ENCODE measurements at places on chromosomes 16 and 17. TPM values are rescaled to one million over a fixed set of nuclear protein-coding genes. Genes with fewer than 3 reads are reported as not detected.

The GALR2 gene
- 0.06 TPM for total RNA-seq

The AOC2 gene
- 0.86 TPM for total RNA-seq

The SCN4A gene
- total RNA-seq = 12.4 TPM

The CUEDC1 gene
- 14.4 TPM for total RNA-seq

The ZNF688 gene
- total RNA-seq = 4.2 TPM

GRCh38 chr17:48198950-48199541 is 91.5 kb downstream of the SNX11 start:
- no peak overlapping the region for H3K27ac ChIP-seq
- H3K27me3 ChIP-seq = no peaks in the 10 kb centered on the region
- no peak overlapping the region for H3K4me3 ChIP-seq
- no peak for DNase-seq
- no peaks in the 10 kb centered on the region for H3K36me3 ChIP-seq

- no peak overlapping the region for H3K27ac ChIP-seq
- no peaks in the 10 kb centered on the region for H3K4me1 ChIP-seq
- H3K36me3 ChIP-seq = no peaks in the 10 kb centered on the region
Measured at GRCh38 chr17:27816946-27817345, 16.6 kb upstream of the NOS2 start.

DNA sequence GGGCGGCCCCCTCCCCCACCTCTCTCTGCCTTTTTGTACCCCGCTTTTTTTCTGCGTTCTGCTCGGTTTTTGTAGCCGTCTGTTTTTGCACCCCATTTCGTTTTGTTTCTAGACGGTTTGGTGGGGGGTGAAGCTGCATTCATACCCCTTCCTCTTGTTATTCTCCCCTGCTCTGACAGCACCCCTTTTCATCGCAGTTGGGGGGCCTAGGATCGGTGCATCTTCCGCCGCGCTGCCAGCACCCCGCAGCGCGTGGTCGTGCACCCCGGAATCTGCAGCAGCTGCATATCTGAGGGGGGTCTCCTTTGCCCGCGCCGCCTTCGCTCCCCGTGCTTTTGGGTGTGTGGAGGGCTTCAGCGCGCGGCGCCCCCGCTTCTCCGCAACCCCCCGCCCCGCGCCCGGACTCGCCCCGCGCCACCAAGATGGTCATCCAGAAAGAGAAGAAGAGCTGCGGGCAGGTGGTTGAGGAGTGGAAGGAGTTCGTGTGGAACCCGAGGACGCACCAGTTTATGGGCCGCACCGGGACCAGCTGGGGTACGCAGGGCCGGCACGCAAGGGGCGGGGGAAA is 455 bp downstream of the ATP1B2 start:
- H3K27me3 ChIP-seq = peaks cover 7% of the 10 kb centered on the region
- H3K36me3 ChIP-seq = no peaks in the 10 kb centered on the region
- no peaks in the 10 kb centered on the region for H3K4me1 ChIP-seq
- DNase-seq = no peak
- H3K4me3 ChIP-seq = peak overlapping the region; percentile 41
- no peak overlapping the region for H3K27ac ChIP-seq

- peaks cover 33% of the 10 kb centered on the region for H3K27me3 ChIP-seq
- DNase-seq = no peak
- H3K27ac ChIP-seq = no peak overlapping the region
- H3K4me3 ChIP-seq = no peak overlapping the region
Measured at GRCh38 chr17:76925441-76925891, 57.3 kb downstream of the MGAT5B start.

DNA sequence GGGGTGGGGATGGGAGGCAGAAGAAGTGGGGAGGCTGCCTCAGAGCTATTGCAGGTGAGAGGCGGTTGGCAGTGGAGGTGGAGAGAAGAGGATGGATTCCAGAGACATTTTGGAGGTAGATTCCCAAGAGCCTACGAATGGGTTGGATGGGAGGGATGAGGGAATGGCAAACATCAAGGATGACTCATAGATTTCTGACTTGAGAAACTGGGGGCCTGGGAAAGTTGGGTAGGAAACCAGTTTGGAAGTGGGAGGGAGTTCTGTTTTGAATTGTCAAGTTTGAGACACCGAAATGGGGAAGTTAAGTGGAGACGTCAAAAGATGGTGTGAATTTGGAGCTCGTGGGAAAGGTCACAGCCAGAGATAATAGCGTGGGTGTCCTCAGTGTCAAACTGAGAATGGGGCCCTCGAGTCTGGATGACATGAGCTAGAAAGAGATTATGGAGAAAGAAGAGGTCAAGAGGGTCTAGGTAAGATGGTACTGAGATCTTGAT is 6.2 kb upstream of the CYLD start:
- H3K36me3 ChIP-seq = no peaks in the 10 kb centered on the region
- H3K4me3 ChIP-seq = no peak overlapping the region

DNA sequence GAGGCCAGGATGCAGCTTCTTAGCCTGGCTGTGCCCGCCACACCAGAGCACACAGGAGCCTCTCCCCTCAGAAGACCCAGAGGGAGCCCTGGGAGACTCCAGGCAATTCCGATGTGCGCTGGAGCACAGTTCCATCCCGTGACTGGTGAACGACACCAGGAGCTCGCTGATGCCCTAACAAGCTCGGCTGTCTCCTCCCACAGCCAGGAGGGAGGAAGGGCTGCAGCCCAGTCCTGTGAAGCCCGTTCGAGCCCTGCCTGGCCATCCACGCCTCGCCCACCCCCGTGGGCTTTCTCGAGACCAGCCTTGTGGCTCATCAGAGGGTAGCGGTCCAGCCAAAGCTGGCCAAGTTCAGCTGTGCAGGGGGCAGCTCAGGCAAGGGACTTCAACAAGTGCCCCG is 21.8 kb upstream of the RASD1 start:
- no peaks in the 10 kb centered on the region for H3K36me3 ChIP-seq
- no peak overlapping the region for H3K27ac ChIP-seq
- no peak for DNase-seq
- no peaks in the 10 kb centered on the region for H3K27me3 ChIP-seq
- H3K4me1 ChIP-seq = peaks cover 42% of the 10 kb centered on the region

- H3K4me1 ChIP-seq = peaks cover 2% of the 10 kb centered on the region
- no peaks in the 10 kb centered on the region for H3K36me3 ChIP-seq
- no peaks in the 10 kb centered on the region for H3K27me3 ChIP-seq
- no peak overlapping the region for H3K4me3 ChIP-seq
Measured at GRCh38 chr17:68172461-68172954, 75.3 kb upstream of the AMZ2 start.

DNA sequence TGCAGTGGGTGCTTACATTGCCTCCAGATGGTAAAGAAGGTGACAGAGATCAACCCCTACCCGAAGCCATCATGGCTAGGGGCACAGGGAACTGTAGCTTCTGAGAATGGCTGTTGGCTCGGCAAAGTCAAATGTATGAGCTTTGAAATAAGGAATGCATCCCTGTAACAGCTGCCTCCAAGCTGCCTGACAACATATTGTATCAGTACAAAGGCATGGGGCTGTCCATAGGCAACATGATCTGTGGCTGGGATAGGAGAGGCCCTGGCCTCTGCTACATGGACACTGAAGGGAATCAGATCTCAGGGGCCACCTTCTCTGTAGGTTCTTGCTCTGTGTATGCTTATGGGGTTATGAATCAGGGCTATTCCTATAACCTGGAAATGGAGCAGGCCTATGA is 119.2 kb upstream of the NETO2 start:
- no peaks in the 10 kb centered on the region for H3K27me3 ChIP-seq
- DNase-seq = peak; percentile 27

DNA sequence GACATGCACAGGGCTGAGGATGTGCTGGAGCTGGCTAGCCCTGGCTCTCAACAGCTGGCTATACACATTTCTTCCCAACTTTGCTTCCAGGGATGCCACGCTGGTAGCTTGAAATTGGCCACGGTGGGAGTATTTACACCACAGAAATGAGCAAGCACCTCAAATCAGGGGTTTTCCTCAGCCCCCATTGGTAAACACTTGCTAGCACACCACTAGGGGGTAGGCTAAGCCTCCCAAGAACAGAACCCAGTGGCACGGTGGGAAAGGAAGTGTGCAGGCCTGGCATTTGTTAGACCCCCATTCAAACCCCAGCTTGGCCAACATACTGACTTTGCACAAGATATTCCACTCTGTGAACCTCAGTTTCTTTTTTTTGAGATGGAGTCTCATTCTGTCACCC is 12.9 kb downstream of the DRC3 start:
- H3K36me3 ChIP-seq = no peaks in the 10 kb centered on the region
- peaks cover 30% of the 10 kb centered on the region for H3K4me1 ChIP-seq
- no peak overlapping the region for H3K4me3 ChIP-seq
- peaks cover 6% of the 10 kb centered on the region for H3K27me3 ChIP-seq

- no peak for DNase-seq
- H3K27ac ChIP-seq = no peak within 1 kb of the TSS
- H3K4me3 ChIP-seq = peak within 1 kb of the TSS; percentile 31
- no peaks in the 10 kb centered on the region for H3K36me3 ChIP-seq
- H3K27me3 ChIP-seq = peaks cover 17% of the 10 kb centered on the region
Measured at GRCh38 chr16:2026461-2027023, at the start of gene NHERF2. Gene NHERF2 (plus strand): TSS chr16:2026902. CDS start chr16:2027006, 104 bp downstream.

DNA sequence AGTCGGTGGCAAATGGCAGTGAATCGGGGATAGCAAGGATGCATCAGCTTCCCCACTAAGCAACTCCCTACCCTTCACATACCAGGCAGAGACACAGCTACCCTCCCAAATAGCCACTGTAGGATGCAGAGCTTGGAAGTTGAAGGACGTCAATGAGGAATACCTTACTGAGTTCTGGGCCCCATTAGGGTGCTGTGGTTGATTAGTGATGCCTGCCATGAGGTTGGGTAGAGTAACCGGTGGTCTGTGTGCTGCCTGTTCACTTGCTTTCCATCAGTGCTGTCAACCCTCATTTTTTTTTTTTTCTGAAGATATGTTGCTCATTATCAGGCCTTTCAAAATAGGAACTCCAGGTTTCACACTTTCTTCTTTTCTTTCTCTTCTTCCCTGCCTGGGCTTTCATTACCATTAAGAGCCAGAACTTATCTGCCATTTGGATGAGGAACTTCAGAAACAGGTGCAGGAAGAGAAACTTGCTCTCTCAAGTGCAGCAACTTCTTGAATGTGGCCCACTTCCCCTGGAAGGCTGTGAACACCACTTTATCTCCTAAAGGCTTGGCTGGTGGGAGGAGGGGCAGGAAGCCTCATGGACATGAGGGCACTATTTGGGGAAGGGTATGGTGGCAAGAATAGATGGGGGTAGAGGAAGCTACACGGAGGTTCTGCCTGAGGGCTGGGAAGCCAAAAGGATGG is 183.5 kb downstream of the NTN1 start:
- peaks cover 33% of the 10 kb centered on the region for H3K4me1 ChIP-seq
- no peak overlapping the region for H3K4me3 ChIP-seq
- no peak for DNase-seq
- no peak overlapping the region for H3K27ac ChIP-seq
- H3K36me3 ChIP-seq = no peaks in the 10 kb centered on the region

DNA sequence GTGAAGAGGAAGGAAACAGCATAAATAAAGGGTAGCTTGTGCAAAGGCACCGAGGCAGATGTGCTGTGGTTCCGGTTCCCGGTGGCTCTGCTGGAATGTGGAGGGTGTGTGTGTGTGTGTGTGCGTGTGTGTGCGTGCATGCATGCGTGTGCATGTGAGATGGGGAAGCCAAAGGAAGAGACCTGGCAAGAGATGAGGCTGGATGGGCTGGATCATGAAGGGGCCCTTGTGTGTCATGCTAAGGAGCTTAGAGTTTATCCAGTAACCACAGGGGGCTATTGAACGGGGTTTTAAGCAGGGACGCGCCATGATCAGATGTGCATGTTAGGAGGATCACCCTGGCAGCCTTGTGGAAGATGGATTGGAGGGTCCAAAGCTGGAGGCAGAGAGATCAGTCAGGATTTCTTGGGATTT is 8.3 kb downstream of the WSCD1 start:
- H3K27ac ChIP-seq = peak overlapping the region; percentile 100
- peaks cover 72% of the 10 kb centered on the region for H3K4me1 ChIP-seq
- no peaks in the 10 kb centered on the region for H3K27me3 ChIP-seq
- H3K4me3 ChIP-seq = peak overlapping the region; percentile 41

- H3K4me3 ChIP-seq = no peak overlapping the region
- H3K36me3 ChIP-seq = no peaks in the 10 kb centered on the region
- no peak for DNase-seq
- peaks cover 6% of the 10 kb centered on the region for H3K4me1 ChIP-seq
- H3K27me3 ChIP-seq = no peaks in the 10 kb centered on the region
Measured at GRCh38 chr16:30113711-30114333, 485 bp upstream of the GDPD3 start.

DNA sequence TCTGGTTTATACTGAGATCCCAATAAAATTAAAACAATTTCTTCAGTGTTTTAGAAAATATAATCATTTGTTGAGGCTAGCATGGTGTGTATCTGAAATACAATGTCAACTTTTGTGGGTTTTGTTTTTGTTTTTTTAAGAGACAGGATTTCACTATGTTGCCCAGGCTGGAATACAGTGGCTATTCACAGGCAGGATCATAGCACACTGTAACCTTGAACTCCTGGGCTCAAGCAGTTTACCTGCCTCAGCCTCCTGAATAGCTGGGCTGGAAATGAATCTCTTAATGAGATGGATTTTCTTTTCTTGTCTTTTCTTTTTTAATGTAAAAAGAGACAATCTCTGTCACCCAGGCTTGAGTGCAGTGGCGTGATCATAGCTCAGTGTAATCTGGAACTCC is 12.1 kb downstream of the DDX42 start:
- H3K27ac ChIP-seq = no peak overlapping the region
- H3K36me3 ChIP-seq = peaks cover 58% of the 10 kb centered on the region
- no peak for DNase-seq
- no peaks in the 10 kb centered on the region for H3K4me1 ChIP-seq
- H3K4me3 ChIP-seq = no peak overlapping the region

GRCh38 chr17:75919611-75920010 is 14.9 kb upstream of the MRPL38 start:
- DNase-seq = no peak
- H3K27me3 ChIP-seq = no peaks in the 10 kb centered on the region
- no peaks in the 10 kb centered on the region for H3K36me3 ChIP-seq
